ENCODE measurements at places on chromosomes 16 and 17. TPM values are rescaled to one million over a fixed set of nuclear protein-coding genes. Genes with fewer than 3 reads are reported as not detected.

DNA sequence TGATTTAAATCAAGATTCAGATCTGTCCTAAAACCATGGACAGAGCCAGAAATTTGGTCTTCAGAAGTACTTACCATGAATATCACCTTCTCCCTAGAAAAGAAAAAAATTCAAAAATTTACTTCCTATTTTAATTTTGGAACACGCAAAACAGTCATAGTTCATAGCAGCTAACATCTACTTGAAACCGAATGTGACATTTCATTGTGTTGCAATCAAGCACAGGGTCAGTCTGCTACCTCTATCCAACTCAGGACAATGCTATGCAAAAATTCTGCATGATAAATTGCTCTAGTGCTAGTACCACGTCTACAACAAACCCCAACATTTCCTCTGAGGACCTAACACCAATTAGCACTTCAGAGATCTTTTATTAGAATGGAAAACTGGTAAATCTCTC, 7.7 kb downstream of the JPT1 start:
- no peak for DNase-seq

DNA sequence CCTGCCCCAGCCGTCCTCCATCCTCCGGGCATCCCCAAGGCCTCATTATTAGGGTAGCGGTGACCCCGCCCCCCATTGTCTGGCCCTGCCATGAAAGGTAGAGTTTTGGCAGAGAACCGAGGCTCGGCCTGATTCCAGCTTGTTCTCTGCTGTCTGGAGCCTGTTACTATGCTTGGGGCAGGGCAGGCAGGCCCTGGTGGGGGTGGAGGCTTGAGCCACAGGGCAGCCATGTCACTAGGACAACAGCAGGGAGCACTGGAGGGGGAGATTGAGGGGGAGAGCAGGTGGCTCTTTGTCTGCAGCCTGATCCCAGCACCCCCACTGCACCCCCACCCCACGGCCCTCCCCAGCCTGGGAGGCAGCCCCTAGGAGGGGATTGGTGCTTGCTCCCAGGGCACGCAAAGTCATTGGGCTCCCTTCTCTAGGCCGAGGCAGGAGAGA, 15.4 kb downstream of the RHBDL3 start:
- DNase-seq = no peak

DNA sequence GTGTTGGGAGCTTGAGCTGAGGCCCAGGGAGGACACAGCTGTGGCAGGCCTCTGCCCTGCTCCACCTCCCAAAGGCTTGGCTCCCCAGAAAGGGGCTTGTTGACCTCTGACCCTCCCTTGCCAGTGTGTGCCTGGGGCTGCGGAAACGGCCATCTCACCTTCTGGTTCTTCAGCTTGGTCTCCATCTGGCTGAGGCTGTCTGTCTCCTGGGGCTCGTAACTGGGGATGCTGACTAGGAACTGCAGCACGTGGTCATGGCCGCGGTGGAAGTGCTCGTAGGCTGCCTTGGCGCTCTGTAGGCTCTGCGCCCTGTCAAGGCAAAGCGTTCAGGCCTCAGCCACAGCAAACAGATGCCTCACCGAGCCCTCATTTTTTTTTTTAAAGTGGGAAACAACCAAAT, 42.7 kb downstream of the UBN1 start:
- DNase-seq = no peak

GRCh38 chr17:17919169-17920107, 52.8 kb downstream of the TOM1L2 start:
- peak; percentile 81 for DNase-seq

- peak; percentile 44 for DNase-seq
These were observed 3.1 kb downstream of the MMP2 start for GRCh38 chr16:55482056-55482455.

- DNase-seq = peak; percentile 90
These were observed 22.9 kb downstream of the PRCD start for GRCh38 chr17:76562734-76563148.

PRCD gene
- 4.3 TPM for total RNA-seq

COX11 gene
- 62.3 TPM for total RNA-seq

- DNase-seq = no peak
These were observed 10.2 kb downstream of the MYO18A start for GRCh38 chr17:29169806-29170591.

EPN3 gene
- under 0.01 TPM for total RNA-seq

DNA sequence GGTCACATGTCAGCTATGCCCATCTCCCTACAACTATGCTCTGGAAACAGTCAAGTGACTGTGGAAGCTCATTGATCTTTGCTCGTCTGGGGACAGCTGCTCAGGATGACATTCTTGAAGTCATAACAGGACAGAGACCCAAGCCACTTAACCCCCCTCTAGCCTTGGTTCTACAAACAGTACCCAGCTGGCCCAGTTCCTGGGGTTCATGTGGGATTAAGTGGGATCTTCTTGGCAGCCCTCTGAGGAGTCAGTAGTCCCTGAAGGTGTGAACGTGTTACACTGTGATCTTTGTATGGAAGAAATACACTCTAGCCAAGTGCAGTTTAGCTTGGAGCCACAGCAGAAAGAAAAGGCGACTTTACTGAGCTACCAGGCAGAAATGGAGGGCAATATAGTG, 25.8 kb downstream of the UBN1 start:
- DNase-seq = no peak

RRAD gene
- 83.7 TPM for total RNA-seq

TMIGD1 gene
- total RNA-seq = not detected

GRCh38 chr16:2384426-2384825, 43.9 kb upstream of the ABCA3 start:
- DNase-seq = no peak

SLC5A11 gene
- total RNA-seq = under 0.01 TPM

DNA sequence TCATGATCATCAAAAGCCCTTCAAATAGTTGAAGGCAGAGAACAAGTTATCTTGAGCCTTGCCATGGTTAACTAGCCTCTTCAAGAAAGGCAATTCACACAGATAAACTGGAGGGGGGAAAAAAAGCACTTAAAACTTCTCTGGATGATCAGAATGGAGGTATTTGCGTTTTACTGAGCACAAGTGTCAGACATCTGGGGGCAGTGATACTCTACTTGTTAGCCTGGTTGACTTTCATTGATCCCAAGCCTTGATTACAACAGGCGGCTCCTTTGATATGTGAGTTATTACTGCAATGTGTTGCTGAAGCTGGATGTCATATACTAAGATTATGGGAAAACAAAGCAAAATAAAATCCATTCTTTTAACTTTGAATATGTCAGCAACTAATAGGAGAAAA, 155.0 kb upstream of the HS3ST3A1 start:
- DNase-seq = no peak

DNA sequence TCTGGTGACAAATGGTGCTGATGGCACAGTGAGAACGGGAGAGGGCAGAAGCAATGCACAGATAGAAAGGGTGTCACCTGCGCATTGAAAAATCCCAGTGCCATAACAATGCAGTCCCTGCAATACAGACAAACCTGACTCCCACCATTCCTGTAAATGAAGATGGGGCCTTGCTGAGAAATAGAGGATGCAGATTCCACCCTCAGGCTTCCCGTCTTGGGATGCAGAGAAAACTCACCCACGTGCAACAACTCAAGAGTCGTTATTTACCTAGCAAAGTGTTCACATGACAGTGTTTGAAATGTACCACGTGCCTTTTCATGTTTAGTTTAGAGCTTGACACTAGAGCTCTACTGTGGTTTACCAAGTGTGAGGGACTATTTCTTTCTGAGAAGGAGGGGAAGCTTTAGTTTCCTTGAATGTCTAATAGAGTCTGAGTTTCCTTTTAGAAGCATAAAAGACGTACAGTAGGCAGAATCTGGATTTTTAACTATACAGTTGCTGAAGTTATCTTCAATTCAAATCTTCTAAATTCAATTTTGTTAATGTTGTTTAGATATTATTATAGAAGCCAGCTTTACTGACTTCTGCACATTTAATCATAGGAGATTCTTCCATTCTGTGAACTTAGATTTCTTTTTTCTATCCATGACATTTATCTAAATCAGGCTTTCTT, 35.6 kb downstream of the WWOX start:
- DNase-seq = no peak

DNA sequence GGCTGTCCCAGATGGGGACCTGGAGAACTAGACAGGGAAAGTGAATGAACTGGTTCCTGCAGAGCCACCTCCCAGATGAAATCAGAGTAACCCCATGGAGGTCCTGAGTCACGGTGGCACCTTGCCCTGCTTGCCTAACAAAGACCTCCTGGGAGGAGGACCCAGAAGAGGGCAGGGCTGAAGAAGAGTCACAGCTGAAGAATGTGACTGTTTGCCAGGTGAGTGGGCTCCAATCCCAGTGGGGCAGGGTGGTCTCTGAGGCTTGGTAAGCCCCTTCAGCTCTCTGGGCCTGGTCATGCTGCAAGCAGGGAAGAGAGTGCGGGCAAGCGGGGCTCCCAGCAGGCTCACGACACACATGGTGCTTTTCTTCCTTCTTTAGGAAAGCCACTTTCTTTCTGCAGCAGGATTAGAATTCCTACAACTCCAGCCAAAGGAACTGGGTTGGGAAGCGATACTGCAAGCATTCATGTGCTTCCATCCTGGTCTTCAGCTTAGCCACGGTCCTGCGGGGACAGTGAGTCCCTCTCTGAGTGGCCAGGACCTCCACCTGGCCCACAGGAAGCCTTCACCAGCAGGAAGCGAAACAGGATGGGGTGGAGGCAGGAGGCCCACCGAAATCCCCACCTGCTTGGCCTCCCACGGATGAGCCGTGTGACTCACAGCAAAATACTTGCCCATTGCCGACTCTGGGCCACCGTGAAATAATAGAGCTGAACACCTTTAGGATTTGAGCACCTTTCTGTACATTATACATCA, 4.3 kb downstream of the C16orf74 start:
- peak; percentile 22 for DNase-seq

DNA sequence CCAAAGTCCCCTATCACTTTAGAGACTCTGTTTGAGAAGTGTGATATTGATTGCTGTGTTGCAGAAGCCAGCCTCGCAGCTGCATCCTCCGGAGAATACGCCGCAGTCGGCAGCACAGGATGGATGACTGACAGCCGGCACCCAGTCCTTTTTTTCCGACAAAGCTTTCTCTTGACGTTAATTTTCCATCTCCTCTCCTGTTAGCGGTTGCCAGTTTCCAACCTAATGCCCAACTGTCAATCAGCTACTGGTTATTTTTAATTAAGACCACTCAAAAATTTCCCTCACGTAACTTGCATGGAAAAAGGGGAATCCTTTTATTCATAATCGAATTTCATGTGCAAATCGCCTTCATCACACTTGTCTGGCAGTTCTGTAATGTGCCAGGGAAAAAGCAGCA, 953.9 kb downstream of the CDH11 start:
- DNase-seq = no peak

DNA sequence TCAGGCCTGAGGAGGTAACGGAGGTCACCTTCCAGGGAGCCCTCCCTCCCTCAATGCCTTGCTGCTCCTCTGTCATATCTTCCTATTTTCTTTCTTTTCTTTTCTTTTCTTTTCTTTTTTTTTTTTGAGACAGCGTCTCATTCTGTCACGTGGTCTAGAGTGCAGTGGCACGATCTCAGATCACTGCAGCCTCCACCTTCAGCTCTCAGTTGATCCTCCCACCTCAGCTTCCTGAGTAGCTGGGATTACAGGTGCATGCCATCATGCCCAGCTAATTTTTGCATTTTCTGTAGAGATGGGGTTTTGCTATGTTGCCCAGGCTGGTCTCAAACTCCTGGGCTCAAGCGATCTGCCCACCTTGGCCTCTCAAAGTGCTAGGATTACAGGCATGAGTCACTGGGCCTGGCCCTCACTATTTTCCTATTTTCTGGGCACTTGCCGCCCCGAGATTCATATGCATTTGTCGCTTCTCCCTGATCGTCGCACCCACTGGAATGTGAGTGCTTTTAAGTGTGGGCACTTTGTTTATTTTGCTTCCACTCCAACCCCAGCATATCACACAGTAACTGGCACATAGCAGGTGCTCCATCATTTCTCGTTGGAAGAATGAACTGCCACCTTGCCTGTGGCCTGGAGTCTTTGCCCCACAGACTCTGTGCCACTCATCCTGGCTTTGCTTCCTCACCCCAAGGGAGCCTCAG, 31.7 kb downstream of the CPNE2 start:
- no peak for DNase-seq

GRCh38 chr17:47745037-47745380, 12.0 kb downstream of the TBX21 start:
- DNase-seq = no peak

DNA sequence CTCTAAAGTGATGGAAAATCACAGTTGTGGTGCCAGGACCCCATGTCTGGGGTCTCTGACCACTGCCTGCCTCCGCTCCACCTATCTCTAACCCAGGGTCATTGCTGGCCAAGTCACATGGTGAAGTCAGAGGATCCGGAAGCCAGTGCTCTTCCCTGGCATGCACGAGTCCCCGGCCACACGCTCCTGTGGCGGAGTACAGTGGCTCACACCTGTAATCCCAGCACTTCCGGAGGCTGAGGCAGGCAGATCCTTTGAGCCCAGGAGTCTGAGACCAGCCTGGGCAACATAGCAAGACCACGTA, 21.5 kb upstream of the RBFOX3 start:
- no peak for DNase-seq

GRCh38 chr16:497258-497657, 30.3 kb upstream of the CAPN15 start:
- DNase-seq = no peak

DNA sequence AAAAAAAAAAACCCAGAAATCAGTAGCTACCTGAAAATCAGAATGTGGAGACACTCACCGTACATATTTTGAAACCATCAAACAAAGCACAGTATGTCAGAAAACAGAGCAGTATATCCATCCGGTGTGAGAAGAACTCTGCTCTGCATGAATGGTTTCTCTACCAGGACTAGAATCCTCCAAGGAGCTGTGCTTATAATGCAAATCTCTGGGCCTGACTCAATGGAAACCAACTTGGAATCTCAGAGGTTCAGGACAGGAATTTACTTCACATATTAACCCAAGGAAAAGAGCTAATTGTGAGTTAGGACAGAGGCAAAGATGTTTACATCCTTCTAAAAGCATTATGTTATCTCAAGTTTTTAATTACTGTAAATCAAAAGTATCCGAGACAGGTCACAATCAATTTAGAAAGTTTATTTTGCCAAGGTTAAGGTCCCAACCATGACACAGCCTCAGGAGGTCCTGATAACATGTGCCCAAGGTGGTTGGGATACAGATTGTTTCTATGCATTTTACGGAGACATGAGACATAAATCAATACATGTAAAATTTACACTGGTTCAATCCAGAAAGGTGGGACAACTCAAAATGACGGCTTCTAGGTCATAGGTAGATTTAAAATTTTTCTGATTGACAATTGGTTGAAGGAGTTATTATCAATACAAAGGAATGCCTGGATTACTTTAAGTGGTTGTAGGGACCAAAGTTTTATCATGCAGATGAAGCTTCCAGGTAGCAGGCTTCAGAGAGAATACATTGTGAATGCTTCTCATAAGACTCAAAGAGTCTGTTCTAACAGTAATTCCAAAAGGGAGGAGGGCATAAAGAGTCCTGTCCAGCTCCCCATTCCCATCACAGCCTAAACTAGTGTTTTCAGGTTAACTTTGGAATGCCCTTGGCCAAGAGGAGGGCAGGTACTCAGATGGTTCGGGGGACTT, 164.1 kb downstream of the CDH8 start:
- no peak for DNase-seq

SLC16A5 gene
- total RNA-seq = 8.4 TPM

GRCh38 chr17:34843682-34844081, 117.6 kb downstream of the CCT6B start:
- DNase-seq = no peak

- DNase-seq = no peak
These were observed 27.3 kb downstream of the KAT7 start for GRCh38 chr17:49815761-49816281.
